Activated CD8-positive, alpha-beta memory T cell treated with anti-CD3 and anti-CD28 coated beads, Interleukin-2, amount 50 U/mL, for 4 hours (primary cell): ENCODE measurements at places on chromosomes 11 and 22.

DNA sequence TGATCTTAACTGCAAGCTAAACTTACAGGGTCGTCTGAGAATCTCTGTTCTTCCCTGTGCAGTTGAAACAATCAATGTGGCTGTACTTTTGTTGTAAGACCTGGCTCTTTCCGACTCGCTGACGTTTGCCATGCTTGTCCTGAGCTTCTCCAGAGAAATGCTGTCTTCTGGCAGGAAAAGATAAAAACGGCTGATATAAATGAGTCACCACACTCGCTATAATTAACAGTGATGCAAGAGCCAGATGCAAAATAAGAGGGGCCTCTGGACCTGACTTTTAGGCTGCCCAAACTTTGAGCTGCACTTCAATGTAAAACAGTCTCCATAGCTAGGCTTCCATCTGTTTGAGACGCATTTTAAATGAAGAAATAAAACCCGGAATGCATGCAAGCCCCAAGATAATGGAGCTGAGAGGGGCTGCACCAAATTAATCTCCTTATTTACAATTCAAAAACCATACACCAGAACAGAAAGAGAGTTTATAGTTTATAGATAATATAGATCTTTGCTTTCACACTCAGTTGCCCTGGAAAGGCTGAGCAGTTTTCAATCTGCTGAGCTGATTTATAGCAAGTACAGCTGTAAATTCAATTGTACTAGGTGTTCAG, 48.5 kb downstream of the WT1 start:
- no peak for DNase-seq

- DNase-seq, result no peak
Measured at GRCh38 chr11:86728562-86728961, 56.1 kb upstream of the ME3 start.

GRCh38 chr11:83764643-83765042, 478.5 kb upstream of the CCDC90B start:
- no peak for DNase-seq

GRCh38 chr11:70034740-70035365, 43.3 kb upstream of the ANO1 start:
- DNase-seq, result no peak

- no peak for DNase-seq
Measured at GRCh38 chr11:36187622-36188021, 101.6 kb downstream of the COMMD9 start.

DNA sequence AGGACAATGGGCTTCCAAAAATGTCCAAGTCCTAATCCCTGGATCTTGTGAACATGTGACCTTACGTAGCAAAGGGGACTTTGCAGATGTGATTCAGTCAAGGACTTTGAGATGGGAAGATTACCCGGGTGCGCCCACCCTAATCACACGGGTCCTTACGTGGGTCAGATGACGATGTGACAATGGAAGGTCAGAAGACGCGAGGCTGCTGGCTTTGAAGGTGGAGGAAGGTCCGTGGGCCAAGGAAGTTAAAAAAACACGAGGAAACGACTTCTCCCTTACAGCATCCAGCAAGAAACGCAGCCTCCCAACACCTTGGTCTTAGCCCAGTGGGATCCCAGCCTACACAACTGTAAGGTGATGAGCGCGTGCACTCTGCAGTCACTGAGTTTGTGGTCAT, 860.1 kb downstream of the TBC1D22A start:
- no peak for DNase-seq

- no peak for DNase-seq
Measured at GRCh38 chr11:39910087-39910486, 1549.4 kb downstream of the LRRC4C start.

DNA sequence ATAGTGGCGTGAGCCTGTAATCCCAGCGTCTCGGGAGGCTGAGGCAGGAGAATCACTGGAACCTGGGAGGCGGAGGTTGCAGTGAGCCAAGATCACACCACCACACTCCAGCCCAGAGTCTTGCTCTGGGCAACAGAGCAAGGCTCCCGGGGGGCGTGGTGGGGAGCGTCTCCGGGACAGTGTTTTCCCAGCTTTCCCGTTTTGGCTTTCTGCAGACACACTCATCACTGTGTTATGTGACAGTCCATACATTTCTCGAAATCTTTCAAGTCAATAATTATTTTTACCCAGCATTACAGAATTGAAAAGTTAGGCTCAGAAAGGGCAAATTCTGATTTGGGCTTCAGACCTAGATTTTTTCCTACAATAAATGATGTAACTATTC, 31.7 kb downstream of the NEAT1 start:
- DNase-seq, result peak; percentile 7

GRCh38 chr22:21451545-21452520, 15.4 kb upstream of the TMEM191C start:
- peak; percentile 6 for DNase-seq
